ENCODE measurements at places on chromosomes 1 and 21. TPM values are rescaled to one million over a fixed set of nuclear protein-coding genes. Genes with fewer than 3 reads are reported as not detected.

The TFF2 gene
- total RNA-seq: not detected

DNA sequence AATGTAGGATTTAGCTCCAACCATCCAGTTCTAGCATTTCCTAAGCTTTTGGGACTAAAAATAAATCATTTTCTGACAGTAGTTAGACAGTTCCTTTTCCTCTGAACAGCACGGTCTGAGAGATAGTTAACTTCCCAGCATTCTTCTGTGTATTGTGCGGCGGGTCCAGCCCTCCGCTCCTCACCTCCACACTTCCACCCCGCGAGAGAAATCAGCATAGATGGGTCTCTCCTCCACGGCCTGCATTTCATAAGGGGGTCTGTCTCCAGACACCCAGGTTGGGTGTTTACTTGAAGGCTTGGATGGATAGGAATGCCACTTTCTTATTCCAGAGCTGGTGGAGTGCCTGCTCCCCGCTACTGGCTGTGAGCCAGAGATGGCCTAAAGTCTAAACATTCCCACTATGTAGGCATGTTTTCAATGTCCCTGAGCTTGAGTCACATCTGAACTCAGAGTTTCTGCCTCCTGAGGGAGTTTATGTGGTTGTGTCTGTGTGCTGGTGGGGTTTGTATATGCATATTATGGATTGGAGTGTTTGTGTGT, 38.0 kb upstream of the PPP2R5A start:
- DNase-seq: no peak

GRCh38 chr1:41925712-41926111, 7.0 kb upstream of the HIVEP3 start:
- DNase-seq: no peak

The FCGR3A gene
- total RNA-seq: not detected

GRCh38 chr1:101253976-101254674, 17.3 kb downstream of the S1PR1 start:
- DNase-seq: no peak

- no peak for DNase-seq
Measured at GRCh38 chr1:211474451-211474850, 17.5 kb downstream of the RD3 start.

The SLAMF8 gene
- total RNA-seq: not detected

The KRTAP19-3 gene
- total RNA-seq: not detected

The PKLR gene
- total RNA-seq: not detected

- no peak for DNase-seq
Measured at GRCh38 chr1:229199261-229200243, 71.4 kb upstream of the RAB4A start.

DNA sequence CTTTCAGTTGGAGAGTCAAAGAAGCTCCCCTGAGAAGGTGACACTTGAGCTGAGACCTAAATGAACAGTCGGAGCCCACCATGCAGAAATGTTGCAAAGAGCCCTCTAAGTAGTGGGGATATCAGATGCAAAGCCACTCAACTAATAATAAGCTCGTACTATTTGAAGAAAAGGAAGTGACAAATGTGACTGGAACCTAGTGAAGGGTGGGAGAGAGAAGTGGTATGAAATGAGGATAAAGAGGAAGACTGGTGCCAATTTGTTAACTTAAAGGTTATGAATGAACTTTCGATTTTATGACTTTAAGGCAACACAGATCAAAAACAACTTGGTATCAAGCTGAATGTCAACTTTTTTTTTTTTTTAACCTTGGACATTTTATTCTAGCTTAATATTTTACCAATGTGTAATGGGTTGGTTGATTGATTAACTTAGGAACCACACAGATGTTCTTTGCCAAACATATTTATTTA, 14.7 kb downstream of the LYPLAL1 start:
- DNase-seq: no peak

- DNase-seq: no peak
Measured at GRCh38 chr1:224528900-224529299, 87.2 kb upstream of the CNIH3 start.

The TMOD4 gene
- 0.60 TPM for total RNA-seq

DNA sequence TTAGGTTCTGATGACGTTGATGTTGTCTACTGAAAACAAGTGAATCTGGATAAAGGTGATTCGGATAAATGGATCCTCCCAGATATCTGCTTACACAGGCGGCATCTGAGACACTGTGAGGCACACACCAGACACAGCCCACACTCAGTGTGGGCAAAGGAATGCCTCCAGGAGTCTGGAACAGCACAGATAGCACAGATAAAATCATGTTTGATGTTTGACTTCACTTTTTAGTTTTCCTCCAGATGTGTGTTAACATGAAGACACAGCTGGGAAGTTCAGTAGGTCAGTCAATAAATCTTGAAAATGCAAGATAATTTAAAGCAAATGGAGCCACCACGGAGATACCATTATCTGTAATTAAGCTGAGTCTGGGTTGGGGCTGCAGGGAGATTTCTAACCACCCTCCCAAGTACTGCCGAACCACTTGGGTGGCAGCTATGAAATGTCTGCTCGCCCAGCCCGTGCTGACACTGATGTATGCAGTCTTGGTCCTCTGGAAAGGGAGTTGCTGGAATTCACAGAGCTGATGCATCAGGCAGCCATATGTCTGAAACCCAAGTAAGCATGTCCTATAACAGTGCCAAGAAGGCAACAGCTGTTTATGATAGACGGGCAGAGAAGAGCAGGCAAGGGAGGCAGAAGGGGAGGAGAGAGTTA, 11.7 kb downstream of the CAPN9 start:
- DNase-seq: no peak

The CLCA4 gene
- total RNA-seq: not detected

GRCh38 chr21:42025376-42026081, 15.4 kb upstream of the ZBTB21 start:
- no peak for DNase-seq

DNA sequence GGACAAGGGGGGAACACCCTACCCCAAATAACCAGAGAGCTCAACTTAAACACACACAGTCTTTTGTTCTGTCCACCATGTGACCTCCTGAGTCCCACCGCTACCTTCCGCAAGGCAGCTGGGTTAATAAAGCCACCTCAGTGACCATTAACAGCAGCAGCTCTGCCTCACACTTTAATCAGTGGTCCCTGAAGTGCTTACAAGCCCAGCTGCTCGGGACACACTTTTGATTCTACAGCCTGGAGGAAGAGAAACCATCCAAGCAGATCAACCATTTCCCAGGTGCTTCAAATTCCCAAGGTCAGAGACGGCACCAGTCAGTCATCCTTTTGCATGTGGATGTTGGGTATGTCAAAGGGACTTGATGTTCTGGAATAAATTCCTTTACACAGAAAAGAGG, 70.1 kb downstream of the KCNJ15 start:
- no peak for DNase-seq

The DIO1 gene
- total RNA-seq: not detected

GRCh38 chr1:49677706-49678105, 346.0 kb downstream of the AGBL4 start:
- no peak for DNase-seq

The SPRR2G gene
- total RNA-seq: not detected

The FCRL5 gene
- total RNA-seq: not detected

GRCh38 chr1:228837817-228838716, 102.8 kb downstream of the RHOU start:
- DNase-seq: no peak

The DDX59 gene
- 13.7 TPM for total RNA-seq

DNA sequence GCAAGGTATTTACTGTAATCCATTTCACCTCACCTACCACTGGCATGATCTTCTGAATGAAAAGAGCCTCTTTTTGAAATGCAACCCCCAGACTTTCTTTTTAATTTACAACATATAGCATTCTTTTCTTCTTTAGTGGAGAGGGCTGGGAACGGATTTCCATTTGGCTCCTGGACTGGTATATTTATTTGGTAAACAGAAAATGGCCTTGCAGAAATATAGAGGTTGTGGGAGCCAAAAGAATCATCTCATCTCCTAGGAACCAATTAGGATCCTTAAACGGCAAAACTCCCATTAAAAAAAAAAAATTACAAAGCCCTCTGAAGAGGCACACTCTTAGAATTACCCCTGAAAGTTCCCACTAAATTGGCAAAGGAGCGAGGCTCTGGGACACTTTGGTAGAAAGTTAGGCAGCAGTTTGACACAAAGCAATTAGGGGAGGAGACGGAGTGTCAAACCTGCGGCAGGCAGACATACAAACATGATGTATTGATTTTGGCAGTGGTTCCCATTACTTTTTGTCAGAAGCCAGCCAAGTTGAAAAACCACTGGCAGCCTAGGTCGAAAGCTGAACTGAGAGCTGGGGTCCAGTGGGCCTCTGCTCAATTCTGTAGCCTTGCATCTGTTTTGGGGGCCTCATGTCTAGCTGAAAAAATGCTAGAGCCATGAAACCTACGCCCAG, 135.1 kb upstream of the MAGI3 start:
- DNase-seq: no peak

- DNase-seq: no peak
Measured at GRCh38 chr21:34648739-34649297, 20.0 kb upstream of the CLIC6 start.

DNA sequence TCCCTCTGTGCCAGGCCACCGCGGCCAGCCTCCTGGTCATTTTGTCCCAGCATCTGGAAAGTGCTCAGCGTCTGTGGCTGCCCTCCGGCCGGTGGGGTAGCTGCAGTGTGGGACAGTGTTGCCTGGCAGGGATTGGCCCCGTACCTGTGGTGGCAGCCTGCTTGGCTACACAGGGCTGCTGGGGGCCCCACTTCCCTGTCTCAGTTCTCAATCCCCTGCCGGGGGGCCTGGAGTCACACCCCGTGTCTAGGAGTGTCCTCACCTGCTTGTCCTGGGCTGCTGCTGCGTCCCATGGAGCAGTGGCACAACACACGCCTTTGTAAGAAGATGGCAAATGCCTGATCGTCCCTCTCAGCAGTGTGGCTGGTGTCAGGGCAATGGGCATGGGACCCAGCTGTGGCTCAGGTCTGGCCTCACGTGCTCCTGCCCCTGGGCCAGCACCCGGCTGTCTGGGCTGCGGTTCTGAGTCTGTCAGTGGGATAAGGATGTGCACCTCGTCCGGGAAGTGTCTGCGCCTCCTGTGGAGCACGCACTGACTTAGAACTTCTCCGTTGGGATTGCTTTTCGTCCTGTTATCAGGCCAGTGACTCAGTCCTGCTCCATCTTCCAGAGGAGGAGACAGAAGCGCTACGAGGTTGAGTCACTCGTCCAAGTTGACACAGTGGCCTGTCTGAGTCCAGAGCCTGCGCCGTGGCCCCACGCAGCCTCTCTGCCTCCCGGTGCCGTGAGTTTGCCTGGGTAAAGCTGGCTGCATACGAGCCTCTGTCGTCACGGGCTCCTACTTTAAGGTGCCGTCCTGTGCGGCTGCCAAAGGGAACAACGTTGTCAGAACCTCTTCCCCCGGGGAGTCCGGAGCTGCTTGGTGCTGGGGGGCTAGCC, 41.0 kb downstream of the CRYAA start:
- no peak for DNase-seq
